Caco-2 (cell line): ENCODE measurements at places on chromosomes 1 and 21.

- no peaks in the 10 kb centered on the region for H3K27me3 ChIP-seq
- H3K4me1 ChIP-seq, result peaks cover 9% of the 10 kb centered on the region; the same call in 1 of the 2 replicates
- no peak within 1 kb of the TSS for H3K27ac ChIP-seq
- H3K4me3 ChIP-seq, result no peak within 1 kb of the TSS
- H3K36me3 ChIP-seq, result no peaks in the 10 kb centered on the region
Observed at GRCh38 chr1:153357853-153358690, at the start of gene S100A9. TSS of gene S100A9 (plus strand) at chr1:153357854. CDS start at chr1:153358284, 430 bp downstream.

DNA sequence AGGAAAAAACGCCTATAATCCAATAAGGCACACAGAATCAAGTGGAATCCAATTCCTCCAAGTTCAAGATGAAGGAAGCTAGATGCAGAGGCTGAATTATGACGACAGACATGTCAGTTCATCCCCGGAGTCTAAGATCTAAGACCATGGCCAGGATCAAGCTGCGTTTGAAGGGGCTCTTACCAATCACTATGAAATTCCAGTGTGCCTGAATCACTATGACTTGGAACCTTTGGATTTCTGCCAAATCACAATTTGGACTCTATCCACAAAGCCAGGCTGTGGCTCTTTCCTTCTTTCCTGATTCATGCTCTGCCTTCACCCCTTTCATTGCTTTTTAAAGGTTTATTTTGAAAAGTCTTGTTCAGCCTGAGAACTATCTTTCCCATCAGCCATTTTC, 17.1 kb downstream of the OLIG2 start:
- H3K4me1 ChIP-seq, result no peaks in the 10 kb centered on the region
- no peak overlapping the region for H3K27ac ChIP-seq
- no peaks in the 10 kb centered on the region for H3K27me3 ChIP-seq
- no peaks in the 10 kb centered on the region for H3K36me3 ChIP-seq
- no peak for DNase-seq

GRCh38 chr21:18840239-18840638, 436.7 kb upstream of the TMPRSS15 start:
- DNase-seq, result no peak
- H3K4me3 ChIP-seq, result no peak overlapping the region
- no peak overlapping the region for H3K27ac ChIP-seq
- H3K4me1 ChIP-seq, result no peaks in the 10 kb centered on the region

DNA sequence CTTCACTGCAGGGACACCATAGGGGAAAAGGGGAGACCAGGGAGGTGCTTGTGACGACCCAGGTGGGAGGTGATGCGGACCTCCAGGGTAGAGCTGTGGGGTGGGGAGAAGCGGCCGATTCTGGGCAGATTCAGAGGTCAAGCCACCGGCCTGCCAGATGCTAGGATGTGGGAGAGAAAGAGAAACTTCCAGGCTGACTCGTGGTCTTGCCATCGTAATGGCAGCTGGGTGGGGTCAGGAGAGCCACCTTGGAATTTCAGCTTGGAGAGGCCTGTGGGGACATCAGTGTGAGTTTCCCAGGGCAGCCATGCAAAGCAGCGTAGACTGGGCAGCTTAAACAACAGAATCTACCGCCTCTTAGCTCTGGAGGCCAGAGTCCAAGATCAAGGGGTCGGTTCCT, 258.0 kb upstream of the VAMP3 start:
- no peak overlapping the region for H3K27ac ChIP-seq
- H3K4me1 ChIP-seq, result no peaks in the 10 kb centered on the region
- DNase-seq, result no peak
- H3K27me3 ChIP-seq, result no peaks in the 10 kb centered on the region
- no peaks in the 10 kb centered on the region for H3K36me3 ChIP-seq
- H3K4me3 ChIP-seq, result no peak overlapping the region

- no peaks in the 10 kb centered on the region for H3K36me3 ChIP-seq
- H3K27me3 ChIP-seq, result no peaks in the 10 kb centered on the region
- H3K4me1 ChIP-seq, result peaks cover 4% of the 10 kb centered on the region; the same call in 1 of the 2 replicates
- H3K4me3 ChIP-seq, result no peak overlapping the region
Observed at GRCh38 chr1:23169727-23170335, 1.2 kb upstream of the LUZP1 start.
